Keratinocyte (primary cell): ENCODE measurements at places on chromosomes 5 and 9. TPM values are rescaled to one million over a fixed set of nuclear protein-coding genes. Genes with fewer than 3 reads are reported as not detected.

IRX2 gene
- 13.8 to 27.1 TPM (median 23.7 TPM) in 3 replicates for polyA plus RNA-seq

UGCG gene
- polyA plus RNA-seq: 29.0 to 49.8 TPM (median 30.1 TPM) in 3 replicates

PTPN3 gene
- 15.9 to 20.6 TPM (median 19.9 TPM) in 3 replicates for polyA plus RNA-seq

PCDHB7 gene
- not detected in 3 replicates for polyA plus RNA-seq

F2RL1 gene
- 131 to 197 TPM (median 182 TPM) in 3 replicates for polyA plus RNA-seq

ZBTB6 gene
- 4.9 to 7.3 TPM (median 5.7 TPM) in 3 replicates for polyA plus RNA-seq

RIGI gene
- polyA plus RNA-seq: 23.0 to 31.4 TPM (median 27.6 TPM) in 3 replicates

DNA sequence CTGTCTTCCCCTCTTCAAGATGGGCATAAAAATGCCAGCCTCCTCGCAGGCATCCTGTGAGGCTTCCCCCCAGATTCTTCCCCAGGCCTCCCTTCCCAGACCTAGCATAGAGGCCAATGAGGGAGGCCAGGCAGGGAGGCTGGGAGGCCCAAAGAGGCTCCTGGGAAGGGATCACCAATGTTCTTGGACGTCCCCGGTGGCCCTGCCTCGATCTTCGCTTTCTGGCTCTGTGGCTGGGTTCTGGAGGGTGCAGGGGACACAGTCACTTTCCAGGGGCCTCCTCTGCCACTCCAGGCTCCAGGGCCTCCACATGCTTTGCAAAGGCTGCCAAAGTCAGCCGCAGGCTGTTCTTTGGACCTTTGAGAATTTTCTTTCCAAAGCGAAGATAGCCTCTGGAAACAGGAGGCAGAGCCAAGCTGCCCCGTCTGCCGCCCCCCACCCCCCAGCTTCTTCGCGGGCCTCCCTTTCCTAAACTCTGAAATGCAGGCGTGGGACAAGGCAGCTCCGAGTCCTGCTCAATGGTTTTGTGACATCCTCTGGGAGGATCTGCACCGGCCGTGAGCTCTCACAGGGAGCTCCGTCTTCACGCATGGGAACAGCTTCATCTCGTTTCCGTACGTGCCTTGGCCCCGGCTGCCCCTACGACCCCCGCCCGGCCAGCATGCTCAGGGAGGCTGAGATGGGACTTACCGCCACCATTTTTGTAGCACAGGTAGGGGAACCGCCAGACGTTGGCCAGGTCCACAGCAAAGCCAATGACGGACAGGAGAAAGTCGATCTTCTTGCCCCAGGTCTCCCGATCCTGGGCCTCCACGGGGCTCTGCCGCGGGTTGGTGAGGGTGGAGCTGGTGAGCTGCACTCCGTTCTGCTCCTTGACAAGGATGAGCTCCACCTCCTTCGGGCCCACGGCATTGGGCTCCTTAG lies 2.8 kb downstream of the SLC6A3 start:
- peaks cover 52% of the 10 kb centered on the region for H3K27me3 ChIP-seq
- no peak overlapping the region for H3K27ac ChIP-seq
- H3K4me3 ChIP-seq: no peak overlapping the region
- H3K4me1 ChIP-seq: no peaks in the 10 kb centered on the region
- no peak for DNase-seq

DNA sequence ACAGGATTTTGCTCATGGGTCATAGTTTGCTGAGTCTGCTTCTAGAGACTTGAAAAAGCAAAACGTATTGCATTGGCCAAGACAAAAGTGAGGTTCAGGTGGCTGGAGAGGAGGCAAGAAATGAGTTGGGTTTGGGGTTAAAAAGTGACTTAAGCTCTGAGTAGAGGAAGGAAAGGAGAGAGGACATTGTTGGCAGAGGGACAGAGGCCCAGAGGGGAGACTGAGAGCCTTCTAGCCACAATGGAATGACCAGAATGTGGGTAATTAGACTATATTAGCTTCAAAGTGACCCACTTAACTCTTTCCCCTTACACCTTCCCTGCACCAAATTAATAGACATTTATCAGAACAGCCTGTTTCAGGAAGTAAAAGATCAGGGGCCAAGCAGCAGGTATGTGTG lies 188.4 kb downstream of the ZNF462 start:
- no peak overlapping the region for H3K4me3 ChIP-seq
- no peaks in the 10 kb centered on the region for H3K4me1 ChIP-seq
- H3K27ac ChIP-seq: no peak overlapping the region
